Ovary (tissue), 10 donors: ENCODE measurements at places on chromosomes 6 and 20. TPM values are rescaled to one million over a fixed set of nuclear protein-coding genes. Genes with fewer than 3 reads are reported as not detected.
A peak's percentile ranks its signal among the peaks of the same experiment; 100 is the strongest.

DNA sequence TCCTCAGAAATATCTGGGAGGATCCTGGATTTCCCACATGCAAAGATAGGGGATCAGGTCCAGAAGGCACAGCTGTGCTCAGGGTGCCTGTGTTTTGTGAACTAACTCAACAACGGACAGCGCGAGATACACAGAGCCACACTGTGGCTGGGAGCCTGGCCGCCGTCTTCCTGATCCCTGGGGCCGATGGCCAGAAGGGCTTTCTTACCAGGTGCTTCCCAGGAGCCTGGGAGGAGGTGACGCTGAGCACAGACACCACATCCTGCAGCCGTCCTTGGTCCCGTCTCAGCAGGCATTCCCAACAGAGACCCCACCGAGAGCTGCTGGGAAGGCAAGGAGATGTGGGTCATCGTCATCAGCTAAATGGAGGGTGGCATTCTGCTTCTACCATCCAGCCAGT lies 144.6 kb upstream of the AFDN start:
- H3K27me3 ChIP-seq, result no peaks in the 10 kb centered on the region
- no peak for DNase-seq
- no peak overlapping the region for H3K27ac ChIP-seq
- H3K4me1 ChIP-seq, result peaks cover 14% of the 10 kb centered on the region

GRCh38 chr6:47076422-47077344 lies 34.6 kb upstream of the ADGRF1 start:
- no peaks in the 10 kb centered on the region for H3K36me3 ChIP-seq
- H3K27me3 ChIP-seq, result no peaks in the 10 kb centered on the region
- peak; percentile 80 for DNase-seq
- peaks cover 10% of the 10 kb centered on the region for H3K4me1 ChIP-seq

GRCh38 chr20:19778404-19778803 lies 20.3 kb downstream of the RIN2 start:
- DNase-seq, result no peak
- H3K4me1 ChIP-seq, result peaks cover 7% of the 10 kb centered on the region
- H3K4me3 ChIP-seq, result no peak overlapping the region
- no peaks in the 10 kb centered on the region for H3K27me3 ChIP-seq
- no peak overlapping the region for H3K27ac ChIP-seq
- no peaks in the 10 kb centered on the region for H3K36me3 ChIP-seq

Gene AKAP12
- total RNA-seq, result 246 TPM

Gene TP53INP2
- total RNA-seq, result 4.9 TPM

Gene TCF15
- total RNA-seq, result 0.23 TPM

DNA sequence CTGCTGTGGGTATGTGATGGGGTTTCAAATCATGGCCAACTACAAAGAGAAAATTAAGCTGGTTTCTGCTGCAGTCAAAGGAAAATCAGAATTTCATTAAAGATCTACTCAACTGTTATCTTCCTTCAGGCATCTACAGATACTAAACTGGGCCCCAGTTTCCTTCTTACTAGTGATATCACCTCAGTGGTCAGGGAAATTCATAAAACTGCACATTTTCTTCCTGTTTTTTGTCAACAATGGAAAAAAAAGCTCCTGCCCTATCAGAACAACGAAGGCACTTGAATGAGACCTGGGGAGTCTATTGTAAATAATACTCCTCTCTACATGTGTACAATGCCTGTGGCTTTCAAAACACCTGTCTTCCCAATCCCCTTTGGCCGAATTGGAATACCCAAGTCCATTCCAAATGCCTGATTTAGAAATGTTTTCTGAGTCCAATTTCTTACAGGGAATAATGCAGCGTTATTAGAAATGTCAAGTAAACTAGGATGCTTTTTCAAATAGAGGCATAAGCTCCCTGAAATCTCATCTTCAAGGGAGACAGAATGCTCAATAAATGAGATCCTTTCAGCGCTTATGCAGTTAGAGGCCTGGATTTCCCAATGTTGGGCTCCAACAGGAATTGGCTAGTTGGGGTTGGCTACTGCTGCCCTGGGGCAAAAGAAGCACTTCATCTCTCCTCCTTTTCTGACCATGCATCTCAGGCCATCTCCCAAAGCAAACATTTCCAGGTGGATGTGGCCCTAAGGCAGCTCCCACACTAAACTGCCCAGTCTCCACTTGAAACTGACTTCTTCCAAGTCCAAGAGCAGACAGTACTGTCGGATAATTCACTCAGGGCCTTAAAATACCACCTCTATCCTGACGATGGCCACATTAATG lies 143.3 kb downstream of the NFATC2 start:
- no peak overlapping the region for H3K27ac ChIP-seq
- H3K27me3 ChIP-seq, result no peaks in the 10 kb centered on the region
- peaks cover 2% of the 10 kb centered on the region for H3K4me1 ChIP-seq
- H3K4me3 ChIP-seq, result no peak overlapping the region
- DNase-seq, result no peak
- no peaks in the 10 kb centered on the region for H3K36me3 ChIP-seq

GRCh38 chr20:1345030-1345755 lies 16.3 kb upstream of the SDCBP2 start:
- H3K27ac ChIP-seq, result no peak overlapping the region
- H3K4me3 ChIP-seq, result no peak overlapping the region
- no peaks in the 10 kb centered on the region for H3K4me1 ChIP-seq
- no peak for DNase-seq
- H3K27me3 ChIP-seq, result no peaks in the 10 kb centered on the region
- H3K36me3 ChIP-seq, result no peaks in the 10 kb centered on the region

Gene VSTM2L
- 0.36 TPM for total RNA-seq

GRCh38 chr6:85465762-85466161 lies 15.9 kb downstream of the NT5E start:
- H3K36me3 ChIP-seq, result no peaks in the 10 kb centered on the region
- H3K27me3 ChIP-seq, result no peaks in the 10 kb centered on the region
- no peak overlapping the region for H3K4me3 ChIP-seq
- no peak overlapping the region for H3K27ac ChIP-seq

Gene LIN28B
- not detected for total RNA-seq

GRCh38 chr20:15077733-15078250 lies 740.4 kb upstream of the FLRT3 start:
- H3K36me3 ChIP-seq, result no peaks in the 10 kb centered on the region
- DNase-seq, result no peak
- H3K4me1 ChIP-seq, result no peaks in the 10 kb centered on the region
- no peak overlapping the region for H3K27ac ChIP-seq
- H3K27me3 ChIP-seq, result no peaks in the 10 kb centered on the region
- no peak overlapping the region for H3K4me3 ChIP-seq

DNA sequence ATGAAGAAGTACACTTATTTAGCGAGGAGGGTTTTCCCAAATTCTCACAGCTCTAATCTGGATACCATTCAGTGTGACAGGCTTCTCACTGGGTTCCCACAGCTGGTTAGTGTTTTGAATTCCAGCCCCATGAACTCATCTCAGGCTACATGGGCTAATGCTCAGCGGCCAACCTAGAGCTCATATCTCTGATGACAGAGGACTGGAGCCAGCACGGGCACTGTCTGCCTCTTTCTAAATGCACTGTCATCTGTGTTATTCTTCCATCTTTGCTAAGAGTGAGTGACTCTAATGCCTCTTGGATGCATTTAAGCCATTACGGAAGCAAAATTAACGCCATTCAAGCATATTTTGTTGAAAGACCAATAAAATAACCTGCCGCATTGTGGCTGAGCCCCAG lies 308.9 kb upstream of the JAG1 start:
- H3K27me3 ChIP-seq, result no peaks in the 10 kb centered on the region
- no peak overlapping the region for H3K27ac ChIP-seq
- H3K4me1 ChIP-seq, result peaks cover 1% of the 10 kb centered on the region
- no peak overlapping the region for H3K4me3 ChIP-seq
- no peaks in the 10 kb centered on the region for H3K36me3 ChIP-seq
- peak; percentile 30 for DNase-seq
